Cerebellar nuclear complex (tissue), 1 donor: ENCODE measurements at places on chromosomes 7 and 10.

GRCh38 chr10:63534723-63535122 is 13.5 kb downstream of the REEP3 start:
- no peak for DNase-seq

DNA sequence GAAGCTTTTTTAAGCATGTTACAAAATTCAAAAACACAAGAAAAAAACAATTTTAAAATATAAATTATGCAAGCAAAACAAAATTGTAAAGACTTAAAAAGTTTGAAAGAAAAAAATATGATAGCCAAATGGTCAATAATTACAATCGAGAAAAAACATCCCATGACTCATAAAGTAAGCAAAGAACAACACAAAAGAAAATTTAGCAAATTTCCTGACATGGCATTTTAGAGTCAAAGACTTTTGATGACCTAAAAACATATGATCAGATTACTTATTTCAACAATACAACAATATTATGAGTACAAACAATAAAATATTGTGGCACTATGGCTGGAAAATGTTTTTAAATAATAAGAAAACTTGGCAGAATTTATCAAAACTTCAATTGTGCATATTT is 312.1 kb upstream of the MEOX2 start:
- DNase-seq, result no peak

DNA sequence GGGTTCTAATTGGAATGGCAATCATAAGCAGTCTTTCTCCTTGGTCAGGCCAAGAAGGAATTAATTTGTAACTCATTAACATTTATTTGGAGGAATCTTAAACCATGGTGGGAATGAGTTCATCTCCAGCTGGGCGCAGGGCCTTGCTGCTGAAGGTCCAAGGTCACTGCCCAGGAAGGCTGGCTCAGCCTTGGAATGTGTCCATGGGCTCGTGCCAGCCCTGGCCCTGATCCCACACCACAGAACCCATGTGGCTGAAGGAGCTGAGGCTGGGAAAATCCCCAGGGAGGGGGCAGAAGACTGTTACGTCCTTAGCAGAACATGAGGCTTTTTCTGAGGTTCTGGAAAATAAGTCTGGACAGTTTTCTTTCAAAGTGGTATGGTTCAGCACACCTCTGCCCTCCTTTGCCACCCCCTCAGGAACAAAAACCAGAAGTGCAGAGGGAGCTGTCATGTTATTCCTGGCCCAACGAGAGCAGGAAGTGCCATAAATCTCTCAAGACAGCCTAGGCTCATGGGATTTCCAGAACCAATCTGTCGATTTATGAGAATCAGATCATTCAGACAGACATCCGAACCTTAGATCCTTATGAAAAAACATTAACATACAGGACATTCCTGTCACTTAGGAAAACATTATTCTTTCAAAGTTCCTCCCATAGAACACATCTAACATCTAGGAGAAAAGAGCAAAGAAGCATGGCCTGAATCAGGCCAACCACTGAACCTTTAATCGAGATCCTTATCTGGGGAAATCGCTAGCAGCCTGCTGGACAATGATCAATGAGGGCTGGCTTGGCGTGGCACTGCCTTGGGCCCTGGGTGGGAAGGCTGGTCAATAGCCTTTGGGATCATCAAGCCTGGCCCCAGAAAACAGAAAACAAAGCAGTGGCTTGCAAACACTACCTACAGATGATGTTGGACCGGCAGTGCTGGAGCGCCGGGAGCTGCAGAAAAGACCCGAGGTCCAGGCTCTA is 134.3 kb downstream of the TAX1BP1 start:
- no peak for DNase-seq

- no peak for DNase-seq
These were observed 19.2 kb upstream of the PANK1 start for GRCh38 chr10:89664203-89664602.

- no peak for DNase-seq
These were observed 60.1 kb downstream of the COL28A1 start for GRCh38 chr7:7475601-7476000.

DNA sequence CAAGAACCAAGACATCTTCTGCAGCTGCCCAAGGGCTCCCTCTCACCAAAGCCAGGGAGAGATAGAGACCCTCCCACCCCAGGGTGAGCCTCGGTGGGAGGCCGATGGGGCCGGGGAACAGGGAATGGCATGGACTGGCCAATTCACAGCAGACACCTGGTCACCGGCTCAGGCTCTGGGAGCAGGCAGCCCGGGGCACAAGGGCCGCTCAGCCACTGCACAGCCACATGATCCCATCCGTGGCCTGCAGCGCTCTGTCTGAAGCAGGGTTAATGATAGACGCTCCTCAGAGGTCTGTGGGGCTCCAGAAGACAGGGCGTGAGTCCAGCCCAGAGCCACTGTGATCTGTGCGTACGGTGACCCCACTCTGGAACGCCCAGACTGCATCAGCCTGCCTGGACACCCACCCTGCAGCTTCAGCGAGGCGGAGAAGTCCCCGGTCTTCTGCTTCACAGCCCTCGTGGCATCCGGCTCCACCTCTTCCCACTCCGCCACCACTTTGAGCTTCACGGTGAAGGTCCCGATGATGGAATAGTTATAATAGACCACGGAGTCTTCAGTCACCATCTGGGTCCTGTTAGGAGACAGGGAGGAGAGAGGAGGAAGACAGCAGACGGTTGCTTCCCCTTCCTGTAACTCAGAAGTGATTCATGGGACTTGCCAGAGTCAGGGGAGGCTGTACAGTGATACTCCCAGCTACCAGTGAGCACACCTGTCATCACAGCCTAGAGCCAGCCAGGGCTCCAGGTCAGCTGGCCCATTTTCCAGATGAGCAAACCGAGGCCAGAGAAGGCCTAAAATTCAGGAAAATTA is 14.0 kb downstream of the TMEM130 start:
- DNase-seq, result no peak
